Right kidney (tissue), 9 donors: ENCODE measurements at places on chromosomes 3 and 15.

DNA sequence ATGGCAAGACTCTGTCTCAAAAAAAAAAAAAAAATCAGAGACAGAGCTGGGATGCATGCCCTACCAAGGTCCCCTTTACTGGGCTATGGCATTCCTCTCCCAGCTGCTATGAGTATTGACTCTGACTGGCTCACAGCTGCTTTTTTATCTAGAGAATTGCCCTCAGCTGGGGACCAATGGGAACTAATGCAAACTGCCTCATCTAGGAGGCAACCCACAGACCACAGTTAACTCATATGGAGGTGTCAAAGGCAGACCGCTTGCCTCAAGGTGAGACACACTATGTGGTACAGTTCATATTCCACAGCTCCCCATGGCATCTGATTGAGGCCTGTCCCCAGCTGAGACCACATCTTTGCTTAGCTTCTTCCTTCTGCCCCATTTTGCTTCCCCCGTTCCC, 183.5 kb upstream of the EOMES start:
- no peak for DNase-seq

GRCh38 chr3:157572559-157573270, 69.5 kb upstream of the VEPH1 start:
- DNase-seq = no peak

- no peak for DNase-seq
These were observed 66.8 kb downstream of the RPL39L start for GRCh38 chr3:187072511-187072910.

DNA sequence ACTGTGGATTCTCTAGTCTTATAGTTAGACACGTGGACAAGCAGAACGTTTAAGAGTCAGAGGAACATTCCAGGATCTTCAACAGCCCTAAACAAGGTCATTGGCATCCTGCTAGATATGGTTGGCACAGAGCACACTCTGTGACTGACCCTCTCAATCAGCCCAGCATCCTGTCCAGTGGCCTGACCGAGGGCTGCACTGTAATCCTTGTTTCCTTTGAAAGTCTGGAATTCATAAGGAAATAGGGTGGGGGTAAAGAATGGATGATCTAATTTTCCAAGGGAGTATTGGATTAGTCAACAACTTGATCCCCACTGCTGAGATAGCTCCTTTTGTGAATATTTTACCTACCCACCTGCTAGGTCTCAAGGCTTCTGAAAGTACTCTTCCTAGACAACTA, 94.5 kb upstream of the DLG1 start:
- DNase-seq = no peak

DNA sequence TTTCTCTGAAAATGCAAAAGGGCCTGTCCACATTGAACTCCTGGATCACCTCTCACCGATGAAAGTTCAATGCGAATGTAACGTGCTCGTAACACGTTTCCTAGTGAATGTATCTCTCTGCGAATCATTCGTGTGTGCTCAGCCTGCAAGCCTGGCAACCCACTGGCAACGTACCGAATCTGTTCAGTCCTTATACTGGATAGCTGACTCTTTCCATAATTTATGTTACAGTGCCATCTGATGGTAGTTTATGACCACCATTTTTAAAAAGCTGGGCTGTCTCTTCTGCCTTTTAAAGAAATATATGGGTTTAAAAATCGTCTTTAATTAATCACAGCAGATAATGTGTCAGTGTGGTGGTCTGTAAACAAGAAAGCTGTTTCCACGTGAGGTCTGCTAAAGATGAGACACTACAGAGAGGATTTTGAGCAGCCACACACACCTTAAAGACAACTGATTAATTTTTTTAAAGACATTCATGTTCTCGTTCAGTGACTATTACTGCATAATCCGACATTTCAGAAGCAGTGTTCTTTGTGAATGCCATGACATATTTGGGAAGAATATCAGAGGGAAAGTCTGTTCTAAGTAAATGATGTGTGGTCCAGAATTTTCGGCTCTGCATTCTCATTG, 69.4 kb upstream of the FOXP1 start:
- peak; percentile 34 for DNase-seq

GRCh38 chr3:192904632-192905289, 12.9 kb downstream of the MB21D2 start:
- no peak for DNase-seq

DNA sequence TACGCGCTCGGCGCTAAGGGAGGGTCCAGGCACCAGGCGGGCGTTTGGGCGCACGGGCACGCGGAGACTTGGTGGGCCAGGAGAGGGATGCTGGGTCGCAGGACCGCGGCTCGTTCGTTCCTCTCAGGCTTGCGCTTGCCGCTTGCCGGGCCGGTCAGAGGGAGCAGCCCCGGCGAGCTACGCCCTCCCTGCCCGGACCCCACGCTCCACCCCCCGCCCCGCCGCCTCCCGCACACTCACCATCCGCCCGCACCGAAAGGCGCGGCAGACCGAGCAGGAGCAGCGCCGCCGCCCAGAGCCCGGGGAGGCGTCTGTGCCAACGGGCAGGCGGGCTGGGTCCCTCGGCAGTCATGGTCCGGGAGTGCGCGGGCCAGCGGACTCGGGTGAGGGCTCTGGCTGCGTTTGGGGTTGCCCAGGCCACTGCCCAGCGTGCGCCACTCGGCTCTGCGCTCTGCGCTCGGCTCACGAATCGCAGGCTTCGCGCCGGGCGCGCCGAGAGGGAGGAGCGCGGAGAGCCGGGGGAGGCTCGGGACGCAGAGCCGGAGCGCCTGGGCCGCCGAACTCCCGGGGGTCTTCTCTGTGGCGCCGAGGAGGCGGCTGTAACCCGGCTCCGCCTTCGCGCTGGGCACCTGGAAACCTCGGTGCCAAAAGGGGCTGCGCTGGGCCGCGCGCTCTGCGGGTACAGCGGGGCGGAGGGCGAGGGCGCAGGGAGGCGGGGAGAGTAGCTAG, at the start of gene SUSD5:
Gene SUSD5 (minus strand): TSS at position 365 of the 729 bp plus-strand sequence. CDS start 13 bp downstream, at position 352.
- DNase-seq = peak; percentile 85

DNA sequence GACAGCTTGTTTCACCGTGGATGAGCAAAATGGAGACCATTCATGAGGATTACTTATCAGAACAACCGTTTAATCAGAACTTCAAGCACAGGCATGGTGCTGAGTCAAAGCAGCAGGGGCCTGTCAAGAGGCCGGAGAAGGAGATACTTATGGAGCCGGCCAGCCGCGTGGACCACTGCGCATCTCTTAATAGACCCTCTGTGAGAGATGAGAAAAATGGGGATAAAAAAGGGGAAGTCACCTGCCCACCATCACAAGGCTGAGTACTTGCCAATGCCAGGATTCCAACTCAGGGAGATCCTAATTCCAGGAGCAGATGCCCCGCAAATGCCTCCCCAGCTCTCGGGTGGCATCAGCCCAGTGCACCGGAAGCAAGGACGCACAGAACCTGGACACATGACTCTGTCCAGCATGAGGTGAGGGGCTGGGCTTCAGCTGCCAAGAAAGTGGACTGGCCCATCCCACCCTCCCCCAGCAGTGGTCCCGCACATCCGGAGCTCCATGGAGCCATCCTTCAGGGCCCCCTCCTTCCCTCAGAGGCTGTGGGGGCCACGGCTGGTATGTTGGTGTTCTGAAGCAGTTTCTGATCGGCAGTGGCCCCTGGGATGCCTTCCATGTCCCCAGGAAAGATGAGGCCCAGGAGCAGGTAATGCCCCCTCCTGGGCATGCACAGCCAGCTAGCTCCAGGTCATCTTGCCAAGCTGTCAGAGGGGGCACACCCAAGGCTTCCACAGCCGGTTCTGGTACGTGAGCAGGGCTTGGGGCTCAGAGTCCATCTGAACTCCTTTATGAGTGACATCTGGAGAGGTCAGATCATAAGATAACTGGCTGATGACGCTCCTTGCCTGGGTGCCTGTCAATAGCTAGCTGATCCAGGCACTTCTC, 143.8 kb downstream of the ATP10A start:
- no peak for DNase-seq

DNA sequence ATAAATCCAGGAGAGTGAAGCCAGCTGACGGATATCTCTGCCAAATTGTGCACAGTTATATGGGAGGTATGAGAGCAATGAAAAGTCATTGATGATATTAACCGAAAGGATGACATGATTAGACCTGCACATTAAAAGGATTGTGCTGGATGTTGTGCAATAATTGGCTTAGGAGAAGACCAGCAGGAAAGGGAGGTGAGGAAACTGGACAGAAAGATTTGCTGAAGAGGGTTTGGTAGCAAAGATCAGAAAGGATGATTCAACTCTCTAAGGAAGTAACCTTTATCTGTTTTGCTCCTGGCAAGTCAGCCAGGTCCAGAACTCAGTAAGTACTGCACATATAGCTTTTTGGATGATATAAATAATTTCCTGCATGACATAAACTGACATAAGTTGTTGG, 704.7 kb downstream of the GRM7 start:
- DNase-seq = no peak

DNA sequence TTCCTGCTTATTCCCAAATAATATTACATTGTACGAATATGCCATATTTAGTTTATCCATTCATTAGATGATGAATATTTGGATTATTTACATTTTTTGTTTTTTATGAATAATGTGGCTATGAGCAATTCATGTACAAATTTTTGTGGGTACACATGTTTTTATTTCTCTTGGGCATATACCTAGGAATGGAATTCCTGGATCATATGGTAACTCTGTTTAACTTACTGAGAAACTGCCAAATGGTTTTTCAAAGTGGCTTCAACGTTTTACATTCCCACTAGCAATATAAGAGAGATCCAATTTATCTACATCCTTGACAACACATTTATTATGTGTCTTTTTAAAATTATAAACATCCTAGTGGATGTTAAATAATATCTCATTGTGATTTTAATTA, 362.0 kb upstream of the TMCO5A start:
- no peak for DNase-seq

DNA sequence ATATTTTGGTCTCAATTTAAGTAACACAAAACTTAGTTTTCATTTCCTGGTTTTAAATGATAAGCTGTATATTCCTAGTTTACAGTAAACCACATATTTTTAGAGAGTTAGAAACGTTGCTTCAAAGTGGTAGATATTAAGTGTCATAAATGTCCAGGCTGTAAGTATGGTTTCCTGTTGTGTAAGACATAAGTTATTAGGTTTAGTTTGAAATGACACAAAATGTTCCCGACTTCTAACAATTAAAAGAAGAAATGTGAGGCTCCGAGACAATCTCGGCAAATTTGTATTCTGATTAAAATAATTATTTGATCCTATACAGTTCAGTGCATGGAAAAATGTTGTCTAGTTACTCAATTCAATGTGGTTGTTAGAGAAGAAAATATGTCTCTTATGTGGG, 387.3 kb downstream of the EPHA3 start:
- no peak for DNase-seq

- DNase-seq = no peak
These were observed 2.2 kb downstream of the USP3 start for GRCh38 chr15:63506537-63507035.

DNA sequence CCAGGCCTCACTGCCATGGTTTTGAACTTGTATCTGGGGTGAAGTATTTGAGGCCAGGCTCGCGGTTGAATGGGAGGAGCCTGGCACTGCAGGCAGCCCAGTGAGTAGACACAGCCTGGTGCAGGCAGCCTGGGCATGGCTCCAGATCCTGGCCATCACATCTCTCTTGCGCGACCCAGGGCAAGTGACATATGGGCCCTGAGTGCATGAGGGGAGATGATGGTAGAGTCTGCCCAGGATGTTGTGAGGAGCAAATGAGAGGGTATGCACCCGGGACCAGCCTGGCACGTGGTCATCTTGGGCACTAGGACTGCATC, 103.5 kb downstream of the TBC1D2B start:
- no peak for DNase-seq

DNA sequence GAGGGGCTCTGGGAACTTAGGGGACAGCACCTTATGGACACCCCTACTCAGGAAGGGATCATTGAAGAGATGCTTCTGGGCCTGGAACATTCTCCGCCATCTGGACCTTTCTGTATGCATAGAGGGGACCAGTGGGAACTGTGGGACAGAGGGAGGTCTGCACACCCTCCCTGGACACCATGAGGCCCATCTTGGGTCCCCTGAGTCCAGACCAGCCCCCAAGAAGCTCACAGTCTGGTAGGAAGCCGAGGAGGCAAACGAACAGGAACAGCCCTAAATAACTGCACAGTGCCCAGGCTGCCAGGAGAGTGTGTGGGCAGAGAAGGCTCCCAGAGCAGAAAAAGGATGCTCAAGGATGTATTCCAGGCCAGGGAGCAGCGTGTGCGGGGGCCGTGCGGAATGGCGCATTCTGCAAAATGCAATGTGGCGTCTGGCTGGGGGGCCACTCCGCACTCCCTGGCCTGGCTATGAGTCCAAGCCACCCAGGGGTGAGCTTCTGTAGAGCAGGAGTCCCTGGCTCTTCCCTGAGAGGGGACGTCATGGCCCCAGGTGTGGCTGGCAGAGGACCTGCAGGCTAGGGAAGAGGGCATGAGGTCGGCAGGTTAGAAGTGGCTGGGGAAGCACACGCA, 24.5 kb upstream of the KLF13 start:
- DNase-seq = no peak

DNA sequence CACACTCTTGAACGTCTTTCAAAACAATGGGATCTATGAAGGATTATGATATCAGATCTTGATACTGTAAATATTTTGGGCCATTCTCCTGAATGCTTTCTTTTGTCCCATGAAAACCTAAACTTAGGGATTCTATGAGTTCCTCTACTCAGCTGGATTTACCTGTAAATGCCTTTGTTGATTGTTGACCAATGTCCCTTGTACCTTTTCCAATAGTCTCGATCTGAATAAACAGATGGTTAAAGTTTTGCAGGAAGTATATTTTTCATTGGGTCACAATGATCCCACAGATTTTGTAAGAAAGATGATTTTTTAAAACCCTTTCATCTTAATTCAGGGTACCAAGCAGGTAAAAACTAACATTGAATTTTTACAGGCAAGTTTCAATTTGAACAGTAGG, 634.1 kb downstream of the FHIT start:
- no peak for DNase-seq

DNA sequence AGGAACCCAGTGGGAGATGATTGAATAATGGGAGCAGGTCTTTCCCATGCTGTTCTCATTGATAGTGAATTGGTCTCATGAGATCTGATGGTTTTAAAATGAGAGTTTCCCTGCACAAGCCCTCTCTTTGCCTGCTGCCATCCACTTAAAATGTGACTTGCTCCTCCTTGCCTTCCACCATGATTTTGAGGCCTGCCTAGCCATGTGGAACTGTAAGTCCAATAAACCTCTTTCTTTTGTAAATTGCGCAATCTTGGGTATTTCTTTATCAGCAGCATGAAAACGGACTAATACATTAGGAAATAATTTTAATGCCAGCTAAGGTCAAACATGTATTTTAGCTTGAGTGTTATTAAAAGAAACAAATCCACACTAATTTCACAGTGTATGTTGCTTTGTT, 517.6 kb upstream of the ALCAM start:
- no peak for DNase-seq

DNA sequence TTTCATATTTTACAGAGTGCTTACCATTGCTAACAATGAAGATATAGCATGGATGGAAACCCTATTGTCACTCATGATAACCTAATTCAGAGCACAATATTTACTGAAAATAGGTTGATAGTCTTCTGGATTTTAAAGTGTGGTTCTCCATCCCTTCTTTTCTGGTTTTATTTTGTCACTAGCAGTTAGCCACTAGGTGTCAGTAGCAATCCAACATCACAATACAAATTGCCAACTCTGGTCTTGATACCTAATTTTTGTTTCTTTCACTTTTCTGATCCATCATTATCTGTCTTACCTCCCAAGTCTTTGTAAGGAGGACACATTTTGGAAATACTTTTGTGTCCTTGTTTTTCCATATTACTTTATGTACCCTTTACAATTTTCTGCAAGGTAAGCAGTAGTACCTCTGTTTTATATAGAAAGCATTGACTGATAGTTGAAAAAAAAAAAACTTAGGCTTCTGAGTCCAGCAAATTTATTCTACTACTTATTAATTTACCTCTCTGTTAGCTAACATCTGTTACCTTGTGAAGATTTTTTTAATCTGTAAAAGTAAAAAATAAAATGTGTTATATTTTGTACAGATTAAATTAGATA, 28.3 kb upstream of the CRYBG3 start:
- no peak for DNase-seq
